Stimulated activated CD8-positive, alpha-beta memory T cell treated with anti-CD3 and anti-CD28 coated beads, Interleukin-2, amount 100 ng/mL, for 1 hour (primary cell): ENCODE measurements at places on chromosomes 7 and 10.

DNA sequence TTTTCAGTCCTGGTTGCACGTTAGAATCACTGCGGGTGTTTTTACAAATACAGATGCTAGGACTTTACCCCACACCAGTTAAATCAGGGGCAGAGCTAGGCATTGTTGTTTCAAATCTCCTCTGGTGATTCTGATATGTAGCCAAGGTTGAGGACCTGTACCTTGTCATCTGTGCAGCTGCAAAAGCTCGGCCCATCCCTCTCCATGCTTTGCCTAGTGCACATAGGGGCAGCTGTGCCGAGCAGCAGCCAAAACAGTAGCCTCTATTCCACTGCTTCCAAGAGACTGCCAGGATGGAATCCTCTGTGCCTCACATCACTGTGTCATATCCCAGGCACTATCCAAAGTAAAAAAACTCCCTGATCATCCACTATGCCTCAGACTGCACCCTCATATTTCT is 181.3 kb downstream of the CDK14 start:
- no peak for DNase-seq

DNA sequence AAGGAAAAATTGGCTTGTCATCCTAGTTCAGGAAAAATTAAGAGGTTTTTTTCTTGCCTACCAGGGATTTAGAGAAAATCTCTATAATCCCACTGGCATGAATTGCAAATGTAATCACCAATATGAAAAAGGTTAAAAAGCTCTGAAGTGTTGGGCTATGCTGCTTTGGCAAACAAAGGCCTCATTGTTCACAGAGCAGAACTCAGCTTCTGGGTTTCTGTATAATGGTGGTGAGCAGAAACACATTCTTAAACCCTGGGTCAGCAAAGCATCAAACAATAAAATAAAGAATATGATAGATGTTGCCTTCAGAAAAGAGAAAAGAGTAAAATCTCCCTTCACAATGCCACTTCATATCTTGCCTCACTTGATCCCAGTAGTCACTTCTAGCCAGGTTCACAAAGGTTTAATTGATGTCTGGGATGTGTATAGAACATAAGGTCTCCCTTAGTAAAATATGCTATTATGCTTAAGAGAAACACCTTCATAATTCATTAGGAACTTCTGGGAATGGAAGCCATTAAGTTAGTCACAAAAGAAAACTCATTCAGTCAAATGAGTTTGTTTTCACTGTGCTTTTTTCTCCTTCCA is 1255.5 kb upstream of the PHF14 start:
- no peak for DNase-seq

- DNase-seq = no peak
These were observed 356.0 kb downstream of the PPP1R3A start for GRCh38 chr7:113562801-113563200.

- DNase-seq = no peak
These were observed 50.7 kb downstream of the AKR1D1 start for GRCh38 chr7:138126928-138127327.

DNA sequence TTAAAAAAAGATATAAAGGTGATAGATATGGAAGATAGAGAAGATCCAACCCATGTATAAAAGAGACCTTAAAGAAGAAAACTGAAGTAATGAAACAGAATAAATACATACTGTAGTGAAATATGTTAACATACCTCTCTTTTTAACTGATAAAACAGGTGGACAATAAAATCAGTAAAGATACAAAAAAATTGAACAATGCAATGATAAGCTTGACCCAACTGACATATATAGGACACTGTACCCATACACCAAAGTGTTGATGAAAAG is 17.4 kb upstream of the PRF1 start:
- no peak for DNase-seq

DNA sequence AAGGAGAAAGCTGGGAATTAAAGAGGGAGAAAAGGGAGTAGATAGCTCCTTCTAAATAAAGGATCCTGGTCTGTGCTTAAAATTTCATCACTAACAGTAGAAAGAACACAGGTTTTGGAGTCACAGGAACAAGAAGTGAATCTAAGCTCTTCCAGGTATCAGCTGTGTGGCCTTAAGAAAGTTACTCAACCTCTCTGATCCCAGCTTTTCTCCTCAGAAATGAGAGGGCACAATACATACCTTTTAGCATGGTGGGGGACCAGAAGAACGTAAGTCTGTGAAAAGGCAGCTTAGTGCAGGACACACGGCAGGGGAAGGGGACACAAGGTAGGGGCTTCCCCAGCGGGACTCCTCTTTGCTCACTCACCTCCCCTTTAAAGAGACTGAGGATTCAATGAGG is 13.4 kb downstream of the GFRA1 start:
- DNase-seq = no peak

DNA sequence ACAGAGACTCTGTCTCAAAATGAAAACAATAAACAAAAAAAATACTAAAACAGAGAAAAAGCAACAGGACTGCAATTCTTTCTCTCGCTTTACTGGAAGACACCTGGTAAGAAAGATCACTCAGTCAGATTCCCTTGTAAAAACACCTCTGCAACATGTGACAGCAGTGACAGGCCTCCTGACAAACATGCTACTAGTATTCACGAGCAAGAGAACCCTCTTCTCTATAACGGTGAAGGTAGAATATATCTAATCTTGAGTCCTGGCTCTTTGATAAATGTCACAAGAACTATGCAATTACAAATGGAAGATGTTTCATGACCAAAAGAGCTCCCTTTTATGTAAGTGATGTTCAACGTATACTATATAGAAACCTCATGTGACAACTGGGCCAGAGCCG is 986.7 kb upstream of the LRRN3 start:
- no peak for DNase-seq

DNA sequence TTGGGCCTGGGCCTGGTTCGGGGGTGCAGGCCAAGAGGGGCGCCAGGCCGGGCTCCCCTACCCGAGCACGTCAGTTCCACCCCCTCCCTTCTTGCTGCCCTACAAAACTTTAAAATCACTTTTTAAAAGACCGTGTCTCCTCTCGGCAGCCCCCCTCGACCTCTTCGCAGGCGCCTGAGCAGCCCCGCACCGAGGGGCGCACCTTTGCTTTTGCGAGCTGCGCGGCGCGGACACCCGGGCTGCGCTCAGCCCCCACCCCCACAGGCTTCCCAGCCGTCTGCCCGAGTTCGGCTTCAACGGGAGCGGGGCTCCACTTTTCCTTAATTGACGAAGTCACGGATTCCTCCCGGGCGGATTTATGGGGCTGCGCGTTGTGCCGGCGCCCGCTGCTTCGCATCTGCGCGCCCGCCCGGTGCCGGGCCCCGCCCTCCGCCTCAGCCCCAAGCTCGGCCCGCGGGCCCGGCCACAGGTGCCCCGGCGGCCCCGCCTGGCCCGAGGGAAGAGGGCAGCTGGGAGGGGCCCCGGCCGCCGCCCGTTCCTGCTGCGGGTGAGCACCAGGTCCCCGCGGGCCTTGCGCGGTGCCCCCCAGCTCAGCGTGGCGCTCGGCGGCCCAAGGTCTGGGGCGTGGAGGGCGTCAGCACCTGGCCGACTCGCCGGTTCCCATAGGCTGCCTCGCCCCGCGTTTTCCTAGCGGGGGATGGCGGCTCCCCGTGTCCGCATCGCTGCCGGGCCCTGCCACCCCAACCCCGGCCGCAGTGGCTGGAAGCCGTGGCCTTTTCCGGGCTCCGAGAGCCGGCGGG is 10.8 kb upstream of the MNX1 start:
- no peak for DNase-seq

DNA sequence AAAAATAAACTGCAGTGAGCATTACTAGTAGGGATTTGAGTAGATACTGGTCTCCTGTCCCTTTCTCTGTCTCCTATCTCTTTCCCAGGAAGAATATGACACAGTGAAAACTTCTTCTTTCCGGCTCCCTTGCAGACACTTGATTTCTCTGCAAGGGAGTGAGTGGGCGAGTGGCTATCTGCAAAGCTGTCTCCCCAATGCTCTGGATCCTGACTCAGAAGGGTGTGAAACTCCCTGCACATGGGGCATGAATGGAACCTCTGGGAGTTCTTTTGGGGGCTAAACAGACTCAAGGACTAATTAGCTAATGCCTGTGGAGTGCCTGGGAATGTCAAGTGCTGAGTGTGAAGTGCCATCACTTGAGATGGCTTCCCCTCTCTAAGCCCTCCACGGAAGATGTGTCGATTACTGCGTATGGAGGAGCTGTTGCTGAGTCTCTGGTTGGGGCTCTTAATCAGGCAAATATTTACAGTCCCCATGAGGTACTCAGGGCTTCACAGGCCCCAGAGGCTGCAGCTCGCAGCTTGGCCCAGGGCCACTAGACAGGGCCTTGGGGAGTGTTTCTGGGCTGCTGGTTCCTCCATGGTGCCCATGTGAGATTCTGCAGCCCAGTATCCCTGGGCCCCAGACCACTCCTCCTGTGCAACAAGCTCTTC is 139.8 kb downstream of the RPS24 start:
- no peak for DNase-seq

DNA sequence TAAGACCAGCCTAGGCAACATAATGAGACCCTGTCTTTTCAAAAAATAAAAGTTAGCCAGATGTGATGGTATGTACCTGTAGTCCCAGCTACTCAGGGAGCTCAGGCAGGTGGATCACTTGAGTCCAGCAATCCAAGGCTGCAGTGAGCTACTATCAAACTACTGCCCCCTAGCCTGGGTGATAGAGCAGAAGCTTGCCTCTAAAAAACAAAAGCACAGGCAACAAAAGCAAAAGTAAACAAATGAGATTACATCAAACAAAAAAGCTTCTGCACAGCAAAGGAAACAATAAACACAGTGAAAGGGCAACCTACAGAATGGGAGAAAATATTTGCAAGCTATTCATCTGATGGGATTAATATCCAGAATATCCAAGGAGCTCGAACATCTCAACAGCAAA is 65.4 kb downstream of the FANK1 start:
- no peak for DNase-seq

- no peak for DNase-seq
These were observed 205.3 kb downstream of the HTR7 start for GRCh38 chr10:90652519-90652918.

- no peak for DNase-seq
These were observed 4.5 kb upstream of the HKDC1 start for GRCh38 chr10:69215405-69216171.

DNA sequence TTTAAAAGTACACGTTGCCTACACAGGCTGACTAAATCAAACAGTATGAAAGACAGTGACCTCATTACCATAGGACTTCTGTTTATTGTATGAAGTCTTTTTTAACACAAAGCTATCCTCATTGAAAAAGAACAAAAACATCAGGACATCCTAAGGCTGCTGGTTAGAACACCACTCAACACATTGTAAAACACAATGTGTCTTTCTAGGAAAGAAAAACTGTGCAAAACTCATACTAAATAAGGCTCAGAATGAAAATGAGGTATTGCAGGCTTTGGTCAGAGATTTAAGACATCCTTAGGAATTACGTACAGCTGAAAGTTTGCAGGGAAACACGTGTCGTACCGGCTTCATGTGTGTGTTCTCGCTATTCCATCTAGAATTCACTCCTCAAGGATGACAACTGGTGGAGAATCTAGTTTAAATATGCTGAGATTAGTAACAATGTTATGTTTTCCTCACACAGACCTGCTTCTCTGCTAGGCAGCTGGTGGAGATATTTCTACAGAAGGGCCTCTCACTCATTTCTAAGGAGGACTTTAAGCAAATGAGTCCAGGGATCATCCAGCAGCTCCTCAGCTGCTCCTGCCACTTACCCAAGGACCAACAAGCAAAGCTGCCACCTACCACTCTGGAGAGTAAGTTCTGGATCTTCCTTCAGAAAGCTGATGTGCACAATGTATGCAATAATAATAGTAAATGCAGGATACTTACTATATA is 29.3 kb downstream of the SLC39A12 start:
- no peak for DNase-seq

DNA sequence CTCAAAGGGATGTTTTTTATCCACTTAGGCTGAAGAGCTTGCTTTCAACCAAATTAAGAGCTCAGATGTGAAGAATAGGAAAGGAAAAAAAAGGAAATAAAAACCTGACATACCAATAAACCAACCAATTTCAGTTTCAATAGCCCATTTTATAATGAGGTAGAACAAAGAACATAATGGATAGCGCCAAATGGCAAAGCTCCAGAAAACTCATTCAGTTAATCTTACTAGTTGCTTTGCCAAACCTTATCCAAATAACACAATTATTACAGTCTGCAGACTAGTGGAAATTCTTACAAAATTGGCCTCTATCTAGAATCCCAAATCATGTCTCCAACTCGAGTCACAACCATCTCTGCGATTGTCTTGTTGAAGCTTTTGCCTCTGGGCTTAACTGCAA is 337.0 kb downstream of the CRPPA start:
- no peak for DNase-seq

GRCh38 chr7:92010215-92010614 is 69.6 kb downstream of the AKAP9 start:
- no peak for DNase-seq

GRCh38 chr10:22609719-22610465 is 104.5 kb downstream of the PIP4K2A start:
- DNase-seq = no peak
